Stimulated activated CD4-positive, alpha-beta T cell treated with anti-CD3 and anti-CD28 coated beads, TNF-alpha, amount 100 ng/mL, for 1 hour (primary cell): ENCODE measurements at places on chromosomes 5 and 9.

GRCh38 chr5:93868851-93869250 lies 127.5 kb upstream of the POU5F2 start:
- DNase-seq = no peak

DNA sequence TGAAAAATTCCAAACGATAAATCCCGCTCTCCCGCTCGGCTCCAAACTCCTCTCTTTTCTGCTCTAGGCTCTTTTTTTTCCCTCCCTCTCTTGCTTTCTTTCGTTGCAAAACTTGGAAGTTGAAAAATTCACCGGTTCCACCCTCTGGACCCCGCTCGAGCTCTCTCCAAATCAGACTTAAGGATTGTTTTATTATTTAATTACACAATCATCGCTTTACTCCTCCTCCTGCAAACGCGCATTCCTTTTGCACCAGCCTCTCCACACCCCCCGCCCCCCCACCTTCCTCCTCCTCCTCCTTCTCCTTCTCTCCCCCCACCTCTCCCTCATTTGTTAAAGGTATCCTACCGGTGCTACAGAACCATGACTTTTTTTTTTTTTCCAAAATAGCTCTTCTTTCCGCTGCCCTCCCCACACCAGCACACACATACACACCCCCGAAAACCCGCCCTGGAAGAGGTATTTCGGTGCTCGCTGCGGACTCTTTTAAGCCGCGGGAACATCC lies 535 bp upstream of the NFIB start:
- no peak for DNase-seq

DNA sequence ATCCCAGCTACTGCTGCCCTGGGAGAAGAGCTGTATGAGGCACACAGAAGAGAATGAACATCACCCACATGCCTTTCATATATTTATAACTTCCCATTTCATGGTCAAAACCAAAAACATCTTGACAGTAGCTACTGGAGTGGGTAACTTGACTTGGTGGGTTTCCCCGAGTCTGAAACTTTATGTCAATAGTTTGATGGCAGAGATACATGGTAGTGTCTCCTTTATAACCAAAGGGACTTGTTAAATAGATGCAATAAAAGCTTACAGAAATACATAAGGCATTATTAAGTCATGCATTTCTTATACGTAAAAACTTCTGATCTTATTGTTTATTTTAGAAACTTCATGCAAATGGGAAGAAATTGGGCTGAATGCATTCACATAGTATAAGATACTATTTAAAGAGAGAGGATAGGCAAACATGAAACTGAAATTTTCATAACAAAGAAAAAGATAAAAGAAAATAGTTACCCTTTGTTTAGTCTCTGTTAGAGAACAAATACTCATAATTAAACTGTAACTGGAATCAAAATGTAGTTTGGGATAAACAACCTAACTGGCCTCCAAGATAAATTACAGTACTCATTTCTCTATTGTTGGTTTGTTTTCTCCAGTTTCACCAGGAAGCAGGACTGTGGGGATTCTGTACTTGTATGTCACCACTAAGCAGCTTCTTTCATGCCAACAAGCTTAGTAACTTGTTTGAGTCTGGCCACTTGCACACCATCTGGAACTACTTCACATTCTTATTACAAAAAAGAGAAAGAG lies 459.3 kb upstream of the MEF2C start:
- DNase-seq = no peak

GRCh38 chr5:14715481-14715880 lies 51.0 kb downstream of the OTULIN start:
- DNase-seq = no peak

GRCh38 chr9:107216329-107216728 lies 66.8 kb upstream of the RAD23B start:
- no peak for DNase-seq

DNA sequence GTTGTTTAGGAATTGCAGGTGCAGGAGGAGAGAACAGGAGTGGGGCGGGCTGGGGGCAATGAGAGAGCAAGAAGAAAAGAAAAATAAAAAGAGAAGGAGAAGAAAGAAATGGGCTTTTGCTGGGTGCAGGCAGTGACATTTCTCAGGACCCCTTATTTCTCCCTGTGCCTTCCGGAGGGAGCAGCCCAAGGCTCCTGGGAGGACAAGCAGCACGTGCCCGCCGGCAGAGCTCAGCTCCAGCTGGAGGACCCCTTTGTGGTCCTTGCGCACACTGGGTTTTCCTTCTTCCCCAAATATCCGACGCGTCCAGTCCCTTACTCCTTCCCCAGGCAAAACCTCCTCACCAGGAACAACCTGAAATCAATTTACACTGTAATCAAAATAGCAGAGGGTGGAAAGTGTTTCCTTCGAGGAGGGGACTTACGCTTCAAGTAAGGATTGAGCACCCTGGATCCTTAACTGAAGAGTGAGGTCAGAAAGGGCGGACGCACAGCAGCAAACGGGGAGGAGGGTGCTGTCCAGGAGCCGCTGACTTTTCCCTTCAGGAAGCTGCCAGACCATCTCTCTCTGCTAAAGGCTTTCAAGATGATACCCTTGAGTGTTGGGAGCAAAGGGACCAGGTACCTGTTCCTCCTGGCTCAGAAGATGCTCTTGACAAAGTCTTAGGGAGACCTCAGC lies 2.1 kb downstream of the BTNL9 start:
- DNase-seq = no peak

GRCh38 chr5:81552852-81553566 lies 159.1 kb upstream of the ACOT12 start:
- DNase-seq = no peak

GRCh38 chr5:59421986-59422941 lies 471.3 kb downstream of the PDE4D start:
- DNase-seq = no peak

DNA sequence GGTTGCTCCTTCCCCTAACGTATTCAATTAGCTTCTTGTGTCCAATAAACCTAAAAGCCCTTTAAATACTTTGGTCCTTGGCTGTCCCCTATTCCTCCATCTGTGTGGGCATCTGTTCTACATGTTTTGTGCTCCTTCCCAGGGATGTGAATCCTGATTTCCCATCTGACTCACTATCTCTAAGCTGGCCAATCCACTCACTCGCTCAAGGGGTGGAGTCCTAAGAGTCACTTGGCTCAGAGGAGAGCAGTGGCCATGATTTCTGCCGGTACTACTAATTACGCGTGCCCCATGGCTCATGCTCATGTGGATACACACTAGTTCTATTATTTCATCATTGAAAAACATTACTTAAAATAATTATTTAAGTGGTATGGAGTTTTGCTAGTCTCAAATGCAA lies 89.6 kb downstream of the TAF11L14 start:
- no peak for DNase-seq

- no peak for DNase-seq
These were observed 161.7 kb upstream of the CDH12 start for GRCh38 chr5:23014825-23015224.

- DNase-seq = no peak
These were observed 124.1 kb downstream of the MVB12B start for GRCh38 chr9:126450668-126451205.

DNA sequence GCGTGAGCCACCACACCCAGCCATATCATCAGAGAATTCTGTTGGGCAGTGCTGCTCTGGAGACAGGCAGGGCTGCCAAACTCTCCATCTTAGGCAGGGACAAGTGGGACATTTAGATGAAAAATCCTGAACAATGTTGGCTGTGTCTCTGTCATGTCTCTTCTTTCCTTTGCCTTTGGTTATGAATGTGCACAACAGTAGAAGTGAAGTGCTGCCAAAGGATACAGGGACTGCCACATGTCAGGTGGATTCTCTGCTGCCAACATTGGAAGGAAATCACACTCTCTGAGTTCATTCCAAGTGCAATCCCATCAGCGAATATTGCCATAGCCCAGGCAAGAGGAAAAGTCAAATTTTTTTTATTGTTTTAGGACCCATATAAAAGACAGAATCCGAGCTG lies 348.8 kb downstream of the TRPM3 start:
- no peak for DNase-seq

- DNase-seq = no peak
These were observed 282.7 kb upstream of the VLDLR start for GRCh38 chr9:2338777-2339365.

DNA sequence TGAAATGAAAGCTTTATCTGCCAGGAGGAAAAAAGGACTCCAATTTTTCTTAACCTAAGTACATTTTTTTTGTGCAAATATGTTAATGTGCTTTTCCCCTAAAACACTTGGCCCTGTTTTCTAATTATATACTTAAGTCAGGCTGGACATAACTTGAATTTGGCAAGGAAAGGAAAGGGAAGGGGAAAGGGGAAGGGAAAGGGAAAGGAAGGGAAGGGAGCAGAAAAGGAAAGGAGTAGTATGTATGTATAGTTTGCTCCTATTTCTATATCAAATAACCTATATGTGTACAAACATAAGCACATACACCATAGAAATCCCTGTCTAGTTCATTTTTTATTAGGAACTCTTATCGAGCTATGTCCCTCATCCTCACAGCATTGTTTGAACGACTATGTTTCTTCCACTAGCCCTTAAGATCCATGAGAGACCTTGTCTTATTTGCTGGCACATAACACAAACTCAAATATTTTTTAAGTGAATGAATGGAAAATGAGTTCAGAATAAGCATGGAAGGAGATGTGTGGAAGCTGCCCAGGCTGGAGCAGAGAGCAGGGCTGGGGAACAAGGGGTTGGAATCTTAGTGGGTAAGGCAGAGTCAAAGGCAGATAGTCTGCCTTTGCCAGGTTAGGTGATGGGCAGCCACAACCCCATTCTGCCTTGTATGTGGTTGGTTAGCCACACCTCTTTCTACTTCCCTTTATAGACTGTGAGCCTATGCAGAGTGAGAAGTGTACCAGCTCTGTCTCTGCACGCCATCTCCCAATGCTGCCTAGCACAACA lies 70.0 kb downstream of the KLHL3 start:
- DNase-seq = no peak

DNA sequence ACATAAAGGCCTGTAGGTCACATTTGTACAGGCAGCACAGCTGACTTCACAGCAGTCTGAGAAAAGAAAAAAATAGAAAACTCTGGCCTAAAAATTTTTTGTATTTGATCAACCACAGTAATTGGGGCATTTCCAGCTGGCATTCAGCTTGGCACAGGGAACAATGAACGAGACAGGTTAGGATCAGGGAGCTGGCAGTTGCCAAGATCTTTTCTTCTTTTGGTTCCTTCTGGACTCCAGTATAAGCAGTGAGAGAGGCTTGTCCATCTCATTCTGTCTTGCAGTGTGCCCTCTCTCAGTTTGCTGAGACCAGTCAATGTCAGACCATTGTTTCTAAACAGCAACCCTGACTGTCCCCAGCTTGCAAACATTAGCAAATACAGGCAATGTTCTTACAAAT lies 601.1 kb downstream of the TLR4 start:
- no peak for DNase-seq

DNA sequence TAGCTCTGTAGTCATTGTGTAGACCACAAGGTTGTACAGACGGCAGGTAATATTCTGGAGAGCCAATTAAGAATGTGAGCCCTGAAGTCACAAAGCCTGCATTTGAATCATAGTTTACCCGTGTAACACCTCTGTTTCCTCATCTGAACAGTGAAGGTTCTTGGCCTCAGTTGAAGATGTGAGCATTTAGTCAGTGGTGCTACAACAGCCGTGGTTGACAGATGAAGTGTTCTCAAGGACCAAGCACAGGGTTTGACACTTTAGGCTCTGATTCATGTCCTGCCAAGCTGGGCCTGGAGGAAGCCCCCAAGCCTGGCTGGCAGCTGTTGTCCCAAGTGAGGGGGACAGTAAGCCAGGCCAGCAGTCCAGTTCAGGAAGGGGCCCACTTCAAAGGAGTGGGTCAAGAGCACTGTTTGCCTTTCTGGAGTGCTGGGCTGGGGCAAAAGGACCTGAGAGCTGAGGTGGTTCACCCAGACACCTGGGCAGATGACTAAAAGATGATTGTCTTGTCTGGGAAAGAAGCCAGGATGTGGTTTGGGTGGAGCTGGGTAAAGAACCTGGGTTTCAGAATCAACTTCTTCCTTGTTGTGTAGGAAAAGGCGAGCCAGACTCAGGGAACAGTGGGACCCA lies 20.7 kb downstream of the FAXDC2 start:
- no peak for DNase-seq

- no peak for DNase-seq
These were observed 235.0 kb downstream of the ROR2 start for GRCh38 chr9:91714874-91715615.

DNA sequence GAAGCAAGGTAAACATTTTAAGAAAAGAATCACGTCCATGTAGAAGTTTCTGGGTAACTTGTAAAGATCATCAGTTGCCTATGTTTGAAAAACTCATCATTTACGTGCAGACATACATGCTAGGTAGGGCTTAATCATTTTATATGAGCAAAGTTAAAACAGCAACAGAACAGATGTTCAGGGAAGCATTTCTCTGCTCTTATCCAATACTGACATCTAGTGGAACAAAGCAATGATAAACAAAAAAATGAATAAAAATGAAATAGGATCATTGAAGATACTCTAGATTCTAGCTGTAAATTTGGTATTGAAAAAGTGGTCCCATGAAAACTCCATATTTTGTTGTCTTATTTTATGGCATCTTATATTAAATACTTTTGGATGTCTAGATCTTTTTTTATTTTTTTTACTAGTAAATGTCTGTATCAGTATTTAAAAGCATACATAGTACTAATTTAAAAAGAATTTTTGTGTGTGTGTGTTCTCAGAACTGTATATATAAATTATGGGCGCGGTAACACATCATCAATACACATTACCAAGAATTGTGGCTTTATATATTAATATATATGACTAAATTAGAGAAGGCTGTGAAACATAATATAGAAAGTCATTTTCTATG lies 1050.2 kb downstream of the CDH12 start:
- no peak for DNase-seq
